Caco-2 (cell line): ENCODE measurements at places on chromosomes 2 and 18. TPM values are rescaled to one million over a fixed set of nuclear protein-coding genes. Genes with fewer than 3 reads are reported as not detected.

GRCh38 chr2:226450141-226450540, 349.5 kb downstream of the IRS1 start:
- no peaks in the 10 kb centered on the region for H3K27me3 ChIP-seq
- DNase-seq: no peak

DNA sequence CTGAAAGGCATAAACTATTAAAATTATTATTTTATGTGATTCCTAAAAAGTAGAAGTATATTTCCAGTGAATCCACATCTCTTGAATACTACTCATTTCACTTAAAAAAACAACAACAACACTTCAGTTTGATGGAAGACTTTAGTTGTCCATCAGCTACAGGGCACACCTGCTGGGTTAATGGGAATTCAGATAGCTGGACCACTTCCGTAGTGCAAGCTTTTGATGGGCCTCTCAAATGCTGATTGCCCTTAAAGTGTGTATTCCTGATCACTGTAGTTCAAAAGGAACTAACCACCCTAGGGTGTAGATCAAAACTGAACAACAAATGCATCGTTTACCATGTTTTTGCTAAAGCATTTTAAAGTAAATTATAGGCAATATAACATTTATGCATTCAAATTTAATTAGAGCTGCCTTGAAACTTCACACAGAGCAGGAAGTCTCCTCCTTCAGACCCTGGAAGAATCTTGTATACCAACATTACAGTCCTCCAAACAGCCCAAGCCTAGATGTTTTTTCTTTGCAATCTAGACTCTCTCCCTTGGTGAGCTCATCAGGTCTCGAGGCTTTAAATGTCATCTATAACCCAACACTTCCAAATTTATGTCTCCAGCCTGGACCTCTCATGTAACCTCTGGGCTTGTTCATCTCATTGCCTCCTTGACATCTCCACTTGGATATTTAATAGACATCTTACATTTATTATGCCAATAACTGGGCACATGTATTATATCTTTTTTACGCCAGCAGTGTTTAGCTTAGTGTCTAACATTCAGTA, 510.1 kb upstream of the SLC39A10 start:
- H3K4me1 ChIP-seq: no peaks in the 10 kb centered on the region
- no peak for DNase-seq
- no peaks in the 10 kb centered on the region for H3K36me3 ChIP-seq
- no peaks in the 10 kb centered on the region for H3K27me3 ChIP-seq

GRCh38 chr18:55634545-55634944, 46.6 kb upstream of the TCF4 start:
- no peaks in the 10 kb centered on the region for H3K36me3 ChIP-seq
- H3K4me1 ChIP-seq: peaks cover 5% of the 10 kb centered on the region; the same call in 1 of the 2 replicates
- peak overlapping the region; percentile 59 for H3K27ac ChIP-seq

GRCh38 chr2:233325256-233325655, 17.6 kb downstream of the SAG start:
- no peak overlapping the region for H3K27ac ChIP-seq
- no peak for DNase-seq
- H3K4me3 ChIP-seq: no peak overlapping the region
- H3K36me3 ChIP-seq: no peaks in the 10 kb centered on the region
- no peaks in the 10 kb centered on the region for H3K4me1 ChIP-seq
- no peaks in the 10 kb centered on the region for H3K27me3 ChIP-seq

Gene LYPD1
- 15.8 and 18.2 TPM in 2 replicates for total RNA-seq

DNA sequence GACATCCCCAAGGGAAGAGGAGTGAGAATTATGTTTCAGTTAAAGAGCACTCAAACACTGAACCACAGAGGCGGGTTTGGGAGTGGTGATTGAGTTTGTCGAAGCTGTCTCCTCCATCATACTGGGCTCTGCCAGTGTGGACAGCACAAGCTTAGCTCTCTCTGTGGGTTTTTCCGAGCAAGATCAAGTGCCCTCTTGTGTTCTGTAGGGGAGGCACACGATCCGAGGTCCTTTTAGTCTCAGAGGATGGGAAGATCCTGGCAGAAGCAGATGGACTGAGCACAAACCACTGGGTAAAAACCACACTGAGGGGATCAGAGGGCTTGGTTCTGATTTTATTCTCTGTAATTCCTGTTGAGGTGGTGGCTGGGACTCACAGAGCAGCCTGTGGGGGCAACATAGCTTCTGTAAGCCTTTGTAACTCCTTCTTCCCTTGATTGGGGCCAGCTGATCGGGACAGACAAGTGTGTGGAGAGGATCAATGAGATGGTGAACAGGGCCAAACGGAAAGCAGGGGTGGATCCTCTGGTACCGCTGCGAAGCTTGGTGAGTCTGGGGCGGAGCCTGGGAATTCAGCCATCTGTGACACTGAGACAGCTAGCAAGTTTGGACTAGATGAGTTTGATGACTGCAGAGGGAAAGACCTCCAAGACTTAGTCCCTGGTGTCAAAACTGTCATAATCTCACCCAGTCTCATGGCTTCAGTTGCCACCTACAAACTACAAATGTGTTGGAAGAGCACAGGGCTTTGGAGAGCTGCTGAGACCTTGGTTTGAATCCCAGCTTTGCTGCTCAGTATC, 2.0 kb downstream of the NAGK start:
- H3K4me1 ChIP-seq: 0 out of 2 replicates have a peak, but pooled peaks cover 4% of the 10 kb centered on the region
- H3K4me3 ChIP-seq: no peak overlapping the region
- peak; percentile 47 for DNase-seq
- no peaks in the 10 kb centered on the region for H3K27me3 ChIP-seq
- no peak overlapping the region for H3K27ac ChIP-seq

DNA sequence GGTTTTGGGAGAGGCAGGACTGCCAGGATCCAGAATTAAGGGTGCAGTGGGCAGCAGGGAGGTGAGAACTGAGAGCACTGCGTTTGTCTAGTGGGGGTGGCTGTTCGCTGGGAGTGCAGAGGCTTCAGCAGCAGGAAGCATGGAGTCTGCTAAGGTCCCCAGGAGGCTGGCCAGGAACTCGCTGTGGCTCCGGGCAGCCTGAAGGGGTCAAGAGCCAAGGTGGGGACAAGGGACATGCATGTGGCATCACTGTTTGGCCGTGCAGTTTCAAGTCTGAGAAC, 43.2 kb upstream of the SEMA4C start:
- H3K4me3 ChIP-seq: no peak overlapping the region
- peak overlapping the region; percentile 18 for H3K27ac ChIP-seq
- DNase-seq: no peak
- H3K36me3 ChIP-seq: no peaks in the 10 kb centered on the region
- H3K4me1 ChIP-seq: peaks cover under 1% of the 10 kb centered on the region; the same call in 1 of the 2 replicates

GRCh38 chr2:221555494-221555846, 16.6 kb downstream of the EPHA4 start:
- no peak for DNase-seq
- H3K27ac ChIP-seq: peak overlapping the region; percentile 84
- H3K4me1 ChIP-seq: peaks cover 64% of the 10 kb centered on the region
- H3K36me3 ChIP-seq: no peaks in the 10 kb centered on the region; the same call in none of the 2 replicates
- no peaks in the 10 kb centered on the region for H3K27me3 ChIP-seq
- no peak overlapping the region for H3K4me3 ChIP-seq

Gene C2orf78
- total RNA-seq: not detected in 2 replicates

- no peak for DNase-seq
- H3K27ac ChIP-seq: no peak overlapping the region
- no peaks in the 10 kb centered on the region for H3K27me3 ChIP-seq
- H3K4me3 ChIP-seq: no peak overlapping the region
Measured at GRCh38 chr18:75202696-75203365, 6.1 kb downstream of the PTGR3 start.

GRCh38 chr18:43539862-43540261, 262.6 kb upstream of the SYT4 start:
- no peaks in the 10 kb centered on the region for H3K27me3 ChIP-seq
- no peak overlapping the region for H3K27ac ChIP-seq
- no peak for DNase-seq
- H3K36me3 ChIP-seq: no peaks in the 10 kb centered on the region
- no peak overlapping the region for H3K4me3 ChIP-seq
- H3K4me1 ChIP-seq: no peaks in the 10 kb centered on the region

DNA sequence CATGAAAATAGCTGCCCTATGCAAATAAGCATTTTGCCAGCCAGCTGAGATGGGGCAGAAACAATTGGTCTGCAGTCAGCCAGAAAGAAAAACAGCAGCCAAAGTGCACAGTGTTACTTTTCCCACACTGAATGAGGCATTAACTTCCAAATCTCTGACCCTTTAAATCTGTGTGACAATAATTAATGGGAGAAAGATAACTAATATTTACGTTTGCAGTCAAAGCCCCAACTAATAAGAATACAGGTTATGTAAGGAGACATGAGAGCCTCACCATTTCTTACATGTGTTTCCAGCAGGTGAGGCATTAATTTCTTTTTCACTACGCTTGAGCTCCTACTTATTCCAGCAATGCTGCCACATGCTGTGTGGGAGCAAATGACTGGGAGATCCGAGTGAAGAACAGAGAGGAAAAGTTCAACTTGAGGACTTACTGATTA, 339.0 kb downstream of the SATB2 start:
- no peaks in the 10 kb centered on the region for H3K36me3 ChIP-seq
- no peaks in the 10 kb centered on the region for H3K27me3 ChIP-seq
- DNase-seq: no peak

DNA sequence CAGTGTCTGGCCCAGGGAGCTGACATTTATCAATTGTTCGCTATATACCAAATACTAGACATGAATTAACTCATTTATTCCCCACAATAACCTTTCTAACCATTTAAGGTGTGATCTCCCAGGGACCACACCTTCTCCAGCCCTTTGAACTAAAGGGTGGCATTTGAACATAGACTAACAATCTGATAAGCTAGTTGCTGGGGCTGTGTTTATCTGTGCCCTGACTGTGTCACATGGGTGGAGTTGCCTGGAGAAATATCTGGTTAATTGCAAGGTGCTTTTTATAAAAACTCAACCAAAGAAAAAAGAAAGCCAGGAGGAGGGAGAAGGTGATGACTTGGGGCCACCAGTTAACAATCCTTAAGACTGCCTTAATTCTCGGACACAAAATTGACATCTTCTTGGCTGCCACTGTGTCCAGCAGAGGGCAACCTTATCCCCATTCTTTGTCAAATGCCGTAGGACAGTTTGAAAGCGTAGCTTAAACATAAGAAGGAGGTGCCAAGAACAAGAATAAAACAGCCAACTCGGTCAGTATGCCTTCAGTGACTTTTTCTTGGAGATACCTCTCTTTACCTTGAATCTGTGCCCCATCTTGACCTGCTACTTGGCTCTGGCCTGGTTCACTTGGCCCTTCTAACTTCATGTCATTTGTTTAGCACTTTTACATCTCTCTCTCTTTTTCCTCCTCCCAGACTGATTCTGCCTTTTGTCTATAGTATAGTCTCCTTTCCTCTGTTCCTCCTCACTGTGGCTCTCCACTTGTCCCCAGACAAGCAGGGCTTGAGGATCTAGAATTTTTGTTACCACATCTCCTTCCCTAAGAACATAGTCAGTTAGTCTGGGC, 183.4 kb downstream of the MYO3B start:
- H3K36me3 ChIP-seq: no peaks in the 10 kb centered on the region
- peak; percentile 58 for DNase-seq
- H3K27me3 ChIP-seq: no peaks in the 10 kb centered on the region
- H3K4me1 ChIP-seq: no peaks in the 10 kb centered on the region
- no peak overlapping the region for H3K4me3 ChIP-seq
- H3K27ac ChIP-seq: no peak overlapping the region

Gene MCFD2
- 142 and 156 TPM in 2 replicates for total RNA-seq

GRCh38 chr2:100902817-100903405, 83.0 kb downstream of the NPAS2 start:
- no peaks in the 10 kb centered on the region for H3K36me3 ChIP-seq
- peaks cover 17% of the 10 kb centered on the region for H3K4me1 ChIP-seq
- peak overlapping the region; percentile 26 for H3K27ac ChIP-seq
- no peak overlapping the region for H3K4me3 ChIP-seq
- peak; percentile 10 for DNase-seq

DNA sequence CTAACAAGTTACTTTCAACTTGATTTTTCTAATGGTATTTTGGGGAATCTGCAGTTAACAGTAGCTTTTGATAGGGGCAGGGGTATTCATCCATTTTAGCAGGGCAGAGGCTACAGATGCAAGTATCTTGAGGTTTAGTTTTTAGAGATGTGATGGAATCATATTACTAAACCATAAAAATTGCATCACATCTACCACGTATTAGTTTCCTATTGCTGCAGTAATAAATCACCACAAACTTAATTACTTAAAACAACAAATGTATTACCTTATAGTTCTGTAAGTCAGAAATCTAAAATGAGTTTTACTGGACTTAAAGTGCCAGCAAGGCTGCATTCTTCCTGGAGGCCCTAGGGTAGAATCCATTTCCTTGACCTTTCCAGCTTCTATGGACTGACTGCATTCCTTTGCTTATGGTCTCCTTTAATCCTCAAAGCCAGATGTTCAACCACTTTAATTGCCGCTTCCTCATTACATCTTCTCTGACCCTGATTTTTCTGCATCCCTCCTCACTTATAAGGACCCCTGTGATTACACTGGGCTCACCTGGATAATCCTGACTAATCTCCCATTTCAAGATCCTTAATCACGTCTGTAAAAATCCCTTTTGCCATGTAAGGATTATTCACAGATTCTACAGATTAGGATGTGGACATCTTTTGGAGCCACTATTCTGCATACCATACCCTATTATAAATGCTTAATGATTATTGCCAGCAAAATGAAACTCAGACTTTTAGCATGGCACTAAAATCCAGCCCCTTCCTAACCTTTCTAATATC, 21.9 kb upstream of the EXOC6B start:
- no peak overlapping the region for H3K27ac ChIP-seq
- no peaks in the 10 kb centered on the region for H3K27me3 ChIP-seq

- H3K4me3 ChIP-seq: no peak overlapping the region
- H3K27me3 ChIP-seq: no peaks in the 10 kb centered on the region
- H3K36me3 ChIP-seq: no peaks in the 10 kb centered on the region
- DNase-seq: no peak
Measured at GRCh38 chr2:15753233-15753798, 161.6 kb downstream of the DDX1 start.

Gene TNS1
- total RNA-seq: 16.1 and 16.9 TPM in 2 replicates
